ENCODE measurements at places on chromosomes 16 and 17.
A peak's percentile ranks its signal among the peaks of the same experiment; 100 is the strongest.

DNA sequence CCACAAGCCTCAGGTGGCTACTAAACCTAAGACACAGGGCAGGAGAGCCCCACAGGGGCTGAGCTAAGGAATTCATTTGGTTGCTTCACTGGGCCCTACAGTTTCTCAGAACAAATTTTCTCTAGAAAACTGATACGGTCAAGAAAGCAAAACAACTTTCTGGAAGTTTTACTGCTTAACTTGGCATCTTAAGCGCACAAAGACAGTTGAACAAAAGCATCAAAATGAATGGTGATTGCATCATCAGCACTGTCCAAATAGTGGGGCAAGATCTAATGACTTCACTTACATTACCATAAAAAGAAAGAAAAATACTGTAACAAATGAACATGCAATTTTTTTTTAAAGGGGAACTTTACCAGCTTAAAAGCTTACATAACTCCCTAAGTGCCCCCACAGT lies 47.6 kb downstream of the XPO6 start:
- peak; percentile 74 for DNase-seq

- DNase-seq: peak; percentile 65
Observed at GRCh38 chr16:12095275-12096156, 119.0 kb downstream of the SNX29 start.

DNA sequence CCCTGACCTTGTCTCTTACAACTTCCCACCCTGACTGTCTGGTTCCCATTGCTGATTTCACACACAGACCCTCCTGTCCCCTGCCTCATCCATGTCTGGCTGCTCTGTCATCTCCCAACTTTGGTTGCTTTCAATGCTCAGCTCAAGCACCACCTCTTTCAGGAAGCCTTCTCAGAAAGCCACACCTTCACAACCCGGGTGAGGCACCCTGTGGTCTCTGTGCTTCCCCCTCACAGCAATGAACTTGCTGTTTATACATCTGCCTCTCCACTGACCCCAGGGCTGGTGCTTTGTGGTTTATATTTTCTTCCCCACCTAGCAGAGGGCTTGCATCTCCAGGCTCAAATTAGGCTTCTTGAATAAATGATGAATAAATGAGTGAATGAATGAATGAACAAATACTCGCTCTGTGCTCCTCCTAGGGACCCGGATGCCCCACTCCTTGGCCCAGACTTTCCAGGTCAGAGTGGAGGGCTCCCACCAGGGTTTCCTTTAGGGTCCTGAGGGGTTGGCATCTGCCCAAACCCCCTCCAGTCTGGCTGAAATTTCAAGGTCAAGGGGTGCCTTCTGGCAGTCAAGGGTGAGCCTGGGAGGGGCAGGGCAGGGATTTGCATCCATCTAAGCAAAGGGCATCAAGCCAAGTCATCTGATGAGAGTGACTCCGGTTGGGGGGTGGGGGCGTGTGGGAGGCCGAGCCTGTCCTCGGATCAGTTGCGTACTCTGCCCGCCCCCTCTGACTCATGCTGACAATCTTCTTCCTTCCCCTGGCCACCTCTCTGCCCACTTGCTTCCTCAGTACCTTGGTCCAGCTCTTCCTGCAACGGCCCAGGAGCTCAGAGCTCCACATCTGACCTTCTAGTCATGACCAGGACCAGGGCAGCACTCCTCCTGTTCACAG lies at the start of gene ITGAX:
Gene ITGAX, plus strand, starts transcription at position 783 of the 898 bp plus-strand sequence. Its CDS starts 79 bp downstream, at position 862.
- DNase-seq: peak; percentile 30

- DNase-seq: peak; percentile 1
Observed at GRCh38 chr16:76910931-76911330, 280.1 kb upstream of the MON1B start.

DNA sequence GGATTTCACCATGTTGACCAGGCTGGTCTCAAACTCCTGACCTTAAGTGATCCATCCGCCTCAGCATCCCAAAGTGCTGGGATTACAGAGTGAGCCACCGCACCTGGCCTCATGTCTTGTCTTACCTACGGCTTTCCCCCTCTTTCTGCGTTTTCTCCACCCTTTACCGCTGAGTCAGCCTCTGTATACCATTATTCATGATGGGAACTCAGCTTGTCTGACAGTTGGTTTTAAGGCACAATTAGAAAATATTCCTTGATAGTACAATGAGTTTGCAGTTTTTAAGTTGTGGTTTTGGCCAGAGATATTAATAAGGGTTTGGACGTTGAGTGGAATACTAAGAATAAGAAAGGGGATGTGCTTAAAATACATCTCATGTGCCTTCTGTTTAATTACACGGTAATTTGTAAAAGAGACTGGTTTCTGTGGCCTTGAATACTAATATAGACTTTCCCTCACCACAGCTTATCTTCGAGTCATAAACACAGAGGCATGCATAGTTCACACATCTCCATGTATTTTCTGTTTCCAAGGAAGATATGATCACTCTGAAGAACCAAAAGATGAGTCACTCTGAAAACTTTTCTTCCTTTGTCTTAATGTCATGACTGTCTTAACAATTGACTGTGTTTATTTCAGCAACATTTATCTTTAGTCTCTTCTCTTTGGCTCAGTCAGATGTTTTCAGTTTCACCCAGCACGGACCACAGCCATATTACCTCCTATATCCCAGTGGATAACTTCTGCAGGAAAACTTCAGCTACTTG lies 54.4 kb downstream of the PITPNC1 start:
- peak; percentile 92 for DNase-seq

GRCh38 chr16:57944970-57945739 lies 25.8 kb downstream of the CNGB1 start:
- DNase-seq: no peak

DNA sequence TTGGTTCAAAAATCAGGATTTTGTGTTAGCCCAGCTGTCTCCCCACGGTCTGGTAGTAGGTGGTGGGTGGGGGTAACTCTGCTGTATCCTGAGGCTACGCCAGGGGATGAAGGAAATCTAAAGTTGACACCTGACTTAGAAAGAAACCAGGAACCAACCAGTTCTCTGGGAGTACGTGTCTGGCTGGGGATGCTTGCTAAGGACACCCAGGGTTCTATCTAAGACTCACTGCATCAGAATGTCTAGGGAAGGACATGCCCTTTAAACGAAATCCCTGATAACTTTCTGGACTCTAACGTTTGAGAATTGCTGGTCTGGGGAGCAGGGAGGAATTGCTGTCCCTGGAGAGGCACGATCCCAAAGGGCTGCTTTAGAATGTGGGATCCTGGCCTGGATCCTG lies 39.2 kb upstream of the CES5A start:
- no peak for DNase-seq

GRCh38 chr16:65313936-65314626 lies 192.2 kb upstream of the CDH11 start:
- peak; percentile 47 for DNase-seq

GRCh38 chr17:48905987-48906515 lies 2.2 kb upstream of the UBE2Z start:
- no peak for DNase-seq

DNA sequence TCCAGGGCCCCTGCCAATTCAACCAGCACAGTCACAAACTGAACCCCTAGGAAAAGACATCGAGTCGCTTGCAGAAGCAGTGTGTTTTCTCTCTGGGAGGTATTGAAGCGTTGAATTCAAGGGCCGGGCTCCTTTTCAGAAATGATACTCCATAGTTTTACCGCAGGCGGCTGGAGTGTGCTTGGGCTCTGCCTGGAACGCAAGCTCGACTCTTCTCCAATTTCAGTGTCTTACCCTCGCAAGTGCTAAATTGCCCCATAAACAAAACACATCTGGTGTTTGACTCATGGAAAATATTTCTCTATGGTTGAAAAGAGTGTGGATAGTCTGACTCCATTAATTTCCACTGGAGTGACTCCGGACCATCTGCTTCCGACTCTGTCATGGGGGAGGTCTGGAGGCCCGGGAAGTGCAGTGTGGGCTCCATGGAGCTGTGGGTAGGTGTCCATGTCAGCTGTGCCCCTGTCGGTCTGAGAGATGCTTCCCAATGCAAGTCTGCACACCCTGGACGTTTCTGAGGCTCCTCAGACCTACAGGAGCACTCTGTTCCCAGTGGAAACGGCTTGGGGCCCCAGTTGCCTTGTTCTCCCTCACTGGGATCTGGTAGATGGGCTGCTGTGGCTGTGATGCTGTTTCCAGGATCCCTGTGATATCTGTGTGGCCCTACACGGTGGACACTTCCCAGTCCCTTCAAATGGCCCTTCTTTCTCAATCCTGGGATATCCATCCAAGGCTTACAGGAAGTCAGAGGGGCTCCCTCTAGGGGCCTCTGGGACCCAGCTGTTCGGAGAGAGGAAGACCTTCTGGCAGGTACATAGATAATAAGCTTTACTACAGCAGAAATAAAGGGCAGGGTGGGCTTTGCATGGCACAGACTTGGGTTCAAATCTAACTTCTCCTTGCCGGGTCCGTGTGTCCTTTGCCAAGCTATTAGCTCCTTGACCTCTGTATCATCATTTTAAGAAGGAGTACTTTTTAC lies 119.8 kb upstream of the CDH13 start:
- no peak for DNase-seq

DNA sequence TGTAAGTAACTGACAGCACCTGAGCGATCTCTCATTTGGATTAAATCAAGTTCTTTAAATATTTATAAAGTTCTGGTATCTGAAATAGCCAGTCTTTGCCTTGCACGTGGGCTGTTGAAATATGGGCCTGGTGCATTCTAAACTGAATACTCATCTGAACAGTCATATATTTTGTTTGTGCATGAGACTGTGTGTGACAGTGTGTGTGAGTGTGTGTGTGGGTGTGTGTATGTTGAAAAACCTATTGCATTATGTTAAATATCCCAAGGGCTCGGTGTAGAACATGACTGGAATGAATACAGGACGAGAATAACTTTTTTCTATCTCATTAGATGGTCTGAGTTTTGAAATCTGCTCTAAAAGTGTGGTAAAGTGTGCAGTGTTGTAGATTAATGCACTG lies 82.4 kb upstream of the TOX3 start:
- DNase-seq: no peak

- peak; percentile 82 for DNase-seq
Observed at GRCh38 chr16:69017036-69017783, 88.2 kb upstream of the HAS3 start.

DNA sequence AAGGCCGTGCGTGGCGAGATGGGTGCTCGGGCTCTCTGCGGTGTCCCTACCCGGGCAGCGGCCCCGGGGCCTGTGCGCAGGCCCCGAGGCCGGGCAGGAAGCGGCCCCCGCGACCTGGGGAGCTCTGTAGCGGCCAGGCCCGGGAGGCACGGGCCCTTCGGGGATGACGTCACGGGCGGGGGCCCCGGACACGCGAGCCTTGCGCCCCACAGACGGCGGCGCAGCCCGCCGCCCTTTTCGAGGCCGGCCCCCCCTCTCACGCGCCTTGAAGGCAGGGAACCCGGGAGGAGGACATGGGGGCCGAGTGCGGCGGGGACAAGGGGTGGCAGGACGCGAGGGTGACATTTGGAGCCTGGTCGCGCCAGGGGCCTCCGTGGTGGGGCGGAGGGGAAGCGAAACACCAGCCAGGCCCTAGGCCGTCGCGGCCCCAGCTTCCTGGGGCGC lies 1.1 kb downstream of the RAI1 start:
- DNase-seq: peak; percentile 56

GRCh38 chr16:89484923-89485679 lies 5.3 kb downstream of the ANKRD11 start:
- no peak for DNase-seq

DNA sequence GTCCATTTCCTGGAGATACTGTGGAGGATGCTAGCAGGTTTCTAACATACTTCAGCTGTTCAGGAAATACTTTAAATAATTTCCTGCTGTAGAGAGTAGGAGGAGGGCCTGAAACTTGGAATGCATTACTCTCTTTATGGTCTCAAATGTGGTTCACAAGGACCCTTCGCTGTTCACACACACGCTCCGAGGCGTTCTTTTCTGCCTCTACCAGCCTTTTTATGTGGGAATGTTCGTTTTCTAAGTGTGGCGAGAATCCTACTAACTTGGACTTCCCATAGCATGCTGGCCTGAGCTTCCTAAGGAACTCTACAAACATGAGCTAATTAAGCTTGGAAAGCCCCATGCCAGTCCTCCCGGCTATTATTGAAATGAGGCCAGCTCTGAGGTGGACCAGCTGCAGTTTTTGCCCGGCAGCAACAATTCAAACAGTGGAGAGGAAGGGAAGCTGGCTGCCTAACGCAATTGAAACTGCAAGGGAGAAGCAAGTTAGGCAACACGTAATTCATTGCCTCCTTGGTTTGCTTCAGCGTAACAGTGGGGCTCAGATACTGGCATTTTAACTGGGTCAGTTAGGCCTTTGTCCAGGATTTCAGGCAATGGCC lies 18.9 kb downstream of the KPNA2 start:
- DNase-seq: peak; percentile 90

DNA sequence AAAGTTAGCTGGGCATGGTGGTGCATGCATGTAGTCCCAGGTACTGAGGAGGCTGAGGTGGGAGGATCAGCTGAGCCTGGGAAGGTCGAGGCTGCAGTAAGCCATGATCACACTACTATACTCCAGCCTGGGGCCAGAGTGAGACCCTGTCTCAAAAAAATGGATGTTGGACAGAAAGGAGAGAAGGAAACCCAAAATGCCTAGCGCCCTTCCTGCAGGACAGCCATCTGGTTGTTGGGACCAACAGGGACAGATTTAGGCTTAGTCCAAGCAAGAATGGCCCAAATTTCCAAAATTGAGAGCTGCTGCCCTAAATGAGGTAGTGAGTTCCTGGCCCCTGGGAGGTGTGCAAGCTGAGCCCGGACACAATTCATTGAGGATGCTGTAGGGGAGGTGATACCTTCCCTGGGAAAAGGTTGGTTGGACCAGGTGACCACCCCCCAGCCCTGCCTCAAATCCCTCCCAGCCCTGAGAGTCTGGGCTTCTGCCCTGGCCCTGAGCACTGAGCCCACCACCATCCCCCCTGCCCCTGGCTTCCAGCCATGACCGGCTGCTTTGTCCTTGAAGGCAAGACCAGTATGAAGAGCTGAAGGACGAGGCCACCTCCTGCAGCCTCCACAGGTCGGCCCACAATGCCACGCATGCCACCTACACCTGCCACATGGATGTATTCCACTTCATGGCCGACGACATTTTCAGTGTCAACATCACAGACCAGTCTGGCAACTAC lies 35.1 kb downstream of the IL21R start:
- no peak for DNase-seq

Measured in EH (cell line).